ENCODE measurements at places on chromosomes 6 and 20.

- DNase-seq = no peak
Measured at GRCh38 chr20:52103913-52104545, 87.5 kb downstream of the ZFP64 start.

GRCh38 chr6:156585859-156586258 lies 191.3 kb upstream of the ARID1B start:
- DNase-seq = no peak

DNA sequence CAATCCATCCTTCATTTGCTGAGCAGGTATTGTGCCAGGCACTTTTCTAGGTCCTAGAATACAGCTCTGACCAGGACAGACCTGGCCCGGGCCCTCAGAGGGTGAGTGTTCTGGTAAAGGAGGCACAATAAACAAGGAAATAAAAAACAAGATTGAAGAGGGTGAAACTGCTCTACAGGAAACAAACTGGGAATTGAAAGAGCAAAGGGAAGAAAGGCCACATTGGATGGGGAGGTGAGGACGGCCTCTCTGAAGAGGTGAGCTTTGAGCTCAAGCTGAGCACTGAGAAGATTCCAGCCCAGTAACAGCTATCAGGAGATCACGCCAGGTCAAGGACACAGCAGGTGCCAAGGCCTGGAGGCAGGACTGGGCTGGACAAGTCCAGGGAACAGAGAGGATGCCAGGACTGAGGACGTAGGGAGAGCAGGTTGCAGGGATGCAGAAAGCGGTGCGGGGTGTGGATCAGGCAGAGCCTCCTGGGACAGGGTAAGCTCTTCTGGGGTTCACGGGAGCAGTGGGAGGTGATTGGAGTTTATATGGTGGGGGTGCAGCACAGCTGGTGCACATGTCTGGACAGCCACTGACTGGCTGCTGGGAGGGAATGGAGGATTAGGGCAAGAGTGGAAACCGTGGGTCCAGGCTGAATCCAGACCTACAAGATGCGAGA lies 433.3 kb downstream of the PREX1 start:
- DNase-seq = no peak

DNA sequence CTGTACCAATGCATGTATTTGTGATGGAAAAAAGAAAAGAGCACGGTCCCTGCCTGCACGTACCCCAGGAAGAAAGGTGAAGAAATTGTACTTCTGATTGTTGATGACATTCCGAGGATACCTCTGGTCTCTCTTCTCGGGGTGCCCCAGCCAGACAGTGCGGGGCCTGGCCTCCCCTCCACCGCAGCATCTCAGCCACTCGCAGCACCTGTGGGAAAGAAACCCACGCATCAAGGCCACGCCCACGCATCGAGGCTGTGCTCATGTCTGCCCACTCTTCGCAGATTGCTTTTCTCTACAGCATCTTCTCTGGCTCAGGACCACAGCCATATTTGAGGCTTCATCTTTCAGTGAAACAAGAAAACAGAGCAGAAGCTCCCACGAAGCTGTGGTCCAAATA lies 38.4 kb downstream of the ATP9A start:
- no peak for DNase-seq

- DNase-seq = no peak
Measured at GRCh38 chr20:11060423-11061185, 386.8 kb upstream of the JAG1 start.

- DNase-seq = no peak
Measured at GRCh38 chr6:4883298-4883697, 107.1 kb downstream of the CDYL start.

- no peak for DNase-seq
Measured at GRCh38 chr20:43569282-43569681, 10.5 kb downstream of the SGK2 start.

Data from SK-MEL-5 (cell line).